ENCODE measurements at places on chromosomes 12 and 14.

DNA sequence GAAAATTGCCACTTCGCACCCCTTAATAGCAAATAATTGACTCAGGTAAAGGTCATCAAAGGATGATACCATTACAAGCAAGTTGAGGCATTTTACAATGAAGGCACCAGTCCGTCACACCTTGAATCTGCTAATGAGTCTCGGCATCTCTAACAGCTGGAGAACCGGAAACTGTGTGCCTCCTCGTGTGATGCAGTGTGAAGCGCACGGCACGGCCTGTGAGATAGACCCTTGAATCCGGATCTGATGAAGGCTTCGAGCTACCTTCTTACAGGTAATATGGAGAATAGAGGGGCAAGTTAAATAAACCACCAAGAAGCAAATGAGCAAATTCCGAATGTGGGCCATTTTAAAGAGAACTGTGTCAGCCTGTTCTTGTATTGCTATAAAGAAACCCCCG, 19.8 kb upstream of the TUBA1A start:
- DNase-seq = no peak

GRCh38 chr12:104411826-104412641, 44.7 kb upstream of the CHST11 start:
- no peak for DNase-seq

DNA sequence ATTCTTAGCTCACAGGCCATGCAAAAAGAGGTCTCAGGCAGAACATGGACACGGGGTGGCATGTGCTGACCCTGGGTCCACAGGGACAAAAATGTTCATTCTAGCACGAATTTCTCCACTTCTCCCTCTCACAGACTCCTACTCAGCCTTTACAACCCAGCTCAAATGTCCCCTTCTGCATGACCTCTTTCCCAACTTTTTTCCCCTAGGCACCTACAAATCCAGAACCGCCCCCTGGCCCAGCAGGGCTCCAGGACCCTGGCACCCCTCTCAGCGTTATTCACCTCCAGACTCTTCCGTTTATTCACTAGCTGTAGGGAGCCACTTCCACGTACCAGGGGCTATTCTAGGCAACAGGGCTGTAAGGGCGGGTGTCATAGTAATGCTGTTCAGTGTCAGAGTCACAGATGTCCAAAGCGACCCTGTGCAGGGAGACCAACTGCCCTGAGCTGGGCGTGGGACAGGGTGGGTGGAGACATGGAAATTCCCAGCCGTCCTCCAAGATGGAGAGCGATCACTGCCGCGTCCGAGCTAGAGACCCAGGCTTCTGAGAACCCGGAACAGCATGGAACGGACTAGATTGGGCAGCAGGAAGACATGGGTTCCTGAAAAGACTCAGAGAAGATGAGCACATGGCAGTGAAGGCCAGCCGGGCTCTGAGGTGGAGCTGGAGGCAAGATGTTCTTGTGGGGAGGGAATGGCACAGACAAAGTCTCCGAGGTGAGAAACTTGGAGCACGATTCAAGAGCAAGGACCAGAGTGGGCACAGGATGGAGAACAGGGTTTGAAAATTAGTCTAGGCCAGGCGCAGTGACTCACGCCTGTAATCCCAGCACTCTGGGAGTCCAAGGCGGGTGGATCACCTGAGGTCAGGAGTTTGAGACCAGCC, 274.9 kb upstream of the RTL1 start:
- no peak for DNase-seq

GRCh38 chr14:94176808-94177207, 2.7 kb downstream of the PPP4R4 start:
- DNase-seq = no peak

DNA sequence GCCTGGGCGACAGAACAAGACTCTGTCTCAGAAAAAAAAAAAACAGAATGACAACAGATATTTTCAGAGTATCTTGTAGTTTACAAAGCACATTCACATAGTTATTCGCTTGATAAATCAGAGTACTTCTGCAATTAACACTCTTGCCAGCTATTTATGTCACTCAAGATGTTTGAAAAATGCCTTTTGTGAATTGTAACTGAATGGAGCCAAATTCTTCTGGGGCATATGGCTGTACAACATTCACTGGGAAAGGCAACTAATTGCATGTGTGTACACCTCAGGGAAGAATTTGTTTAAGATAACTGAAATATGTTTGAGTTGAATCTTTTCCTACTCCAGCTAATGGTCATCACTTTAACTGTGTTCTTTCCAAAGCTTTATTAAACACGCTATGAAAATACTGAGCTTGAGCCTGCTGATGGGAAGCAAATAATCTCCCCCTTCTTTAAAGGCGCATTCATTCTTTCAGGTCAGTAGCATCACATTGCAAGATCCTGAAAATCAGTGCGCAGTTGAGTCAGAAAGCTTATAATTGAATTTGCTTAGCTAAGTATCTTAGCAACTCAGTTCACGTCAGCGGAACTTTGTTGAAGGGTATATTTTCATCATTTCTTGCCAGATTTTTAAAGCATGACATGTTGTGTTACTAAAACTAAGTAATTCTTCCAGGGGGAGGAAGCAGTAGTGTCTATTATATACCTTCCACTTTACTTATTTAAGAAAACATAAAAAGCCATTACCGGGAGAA, 66.6 kb downstream of the SINHCAF start:
- no peak for DNase-seq

GRCh38 chr14:64931123-64931522, 11.4 kb downstream of the GPX2 start:
- DNase-seq = no peak

DNA sequence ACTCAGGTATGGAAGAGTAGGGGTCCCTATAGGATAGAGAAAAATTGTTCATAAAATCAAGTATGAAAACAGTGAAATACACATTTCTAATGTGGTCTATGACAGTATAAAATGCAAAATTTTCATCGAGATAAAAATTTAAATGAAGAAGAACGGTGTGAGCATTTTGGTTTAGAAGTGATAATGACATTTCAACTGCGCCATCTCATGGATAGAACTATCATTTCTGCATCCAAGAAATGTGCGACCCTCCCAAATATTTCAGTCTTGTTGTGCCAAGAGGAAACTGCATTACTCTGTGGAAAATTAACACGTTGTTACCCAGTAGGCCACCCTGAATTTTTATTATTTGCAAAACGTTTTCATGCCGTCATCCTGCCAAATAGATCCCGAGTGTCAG, 108.8 kb downstream of the CRACR2A start:
- no peak for DNase-seq

DNA sequence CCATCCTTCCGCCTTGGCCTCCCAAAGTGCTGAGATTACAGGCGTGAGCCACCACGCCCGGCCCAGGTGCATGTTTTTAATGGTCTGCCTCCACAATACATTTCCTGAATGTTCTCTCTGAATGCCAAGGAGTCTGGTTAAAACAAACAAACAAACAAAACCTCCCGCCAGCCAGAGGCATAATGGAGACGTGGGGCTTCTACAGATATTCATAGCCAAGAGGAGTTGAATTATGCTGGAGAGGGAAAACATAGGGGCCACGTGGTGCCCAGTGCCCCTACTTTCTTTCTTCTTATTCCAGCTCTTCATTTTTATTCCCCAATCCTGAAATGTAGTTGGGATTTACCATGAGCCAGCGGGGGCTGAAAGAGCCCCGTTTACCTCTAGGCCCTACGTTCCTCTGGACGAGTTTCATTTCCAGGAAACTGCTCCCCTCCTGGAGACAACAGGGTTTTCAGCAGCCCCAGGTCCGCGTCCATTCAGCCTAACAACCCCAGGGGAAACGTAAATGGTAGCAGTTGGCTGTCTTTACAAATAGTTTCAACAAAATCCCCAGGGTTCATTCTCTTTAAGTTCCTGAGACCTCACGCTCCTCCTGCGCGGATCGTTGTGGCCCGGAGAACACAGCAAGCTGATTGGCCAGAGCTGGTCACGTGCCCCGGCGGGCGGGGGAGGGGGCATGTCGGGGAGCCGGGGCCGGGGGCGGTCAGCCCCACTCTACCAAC, 108.5 kb upstream of the ESRRB start:
- no peak for DNase-seq

DNA sequence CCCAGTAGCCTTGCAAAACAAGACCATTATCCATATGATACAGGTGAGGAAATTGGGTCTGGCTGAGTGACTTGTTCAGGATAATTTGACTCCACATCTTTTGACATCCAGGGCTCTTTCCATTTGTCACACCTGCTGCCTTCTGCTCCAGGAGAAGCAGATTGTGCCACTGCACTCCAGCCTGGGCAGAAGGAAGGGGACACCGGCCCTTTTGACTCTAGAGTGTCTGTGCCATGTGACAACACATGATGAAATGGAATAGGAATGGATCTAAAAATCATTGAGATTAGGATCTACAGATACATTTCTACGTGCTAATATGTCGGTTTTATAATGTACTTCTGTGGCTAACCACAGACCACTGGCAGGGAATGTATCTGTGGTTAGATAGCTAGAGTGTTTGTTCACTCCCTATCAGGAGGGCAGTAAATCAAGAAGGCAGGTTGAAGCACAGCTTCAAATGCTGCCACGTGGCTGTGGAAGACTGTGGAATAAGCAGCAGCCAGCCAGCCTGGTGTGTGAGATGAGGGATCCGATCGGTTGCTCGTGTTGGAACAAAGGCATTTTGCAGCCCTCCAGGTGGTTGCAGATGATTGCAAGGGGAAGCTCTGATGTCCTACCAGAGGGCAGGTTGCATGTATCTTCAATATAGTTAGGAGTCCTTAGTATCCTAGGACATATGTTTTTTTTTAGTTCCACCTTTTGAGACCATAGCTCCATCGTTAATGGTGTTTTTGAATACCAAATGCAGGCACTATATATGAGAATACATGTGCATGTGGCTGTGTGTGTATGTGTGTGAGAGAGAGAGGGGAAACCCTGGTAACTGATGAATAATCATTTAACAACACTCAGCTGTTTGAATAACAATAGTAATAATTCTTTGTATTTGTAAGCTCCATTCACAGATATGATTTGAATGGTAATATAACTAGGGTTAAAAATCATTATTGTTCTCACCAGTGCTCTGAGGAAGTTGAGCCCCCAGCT, 28.6 kb downstream of the EML1 start:
- DNase-seq = no peak

All from esophagus squamous epithelium (tissue), 5 donors.